ENCODE measurements at places on chromosomes 13 and 19.

- no peak for DNase-seq
Measured at GRCh38 chr19:58385891-58386575, 1.0 kb upstream of the RPS5 start.

GRCh38 chr13:32629313-32629712 lies 43.1 kb downstream of the PDS5B start:
- DNase-seq = no peak

GRCh38 chr19:11138601-11139300 lies 16.8 kb downstream of the SPC24 start:
- no peak for DNase-seq

- DNase-seq = no peak
Measured at GRCh38 chr19:50309396-50310125, 19.6 kb downstream of the KCNC3 start.

DNA sequence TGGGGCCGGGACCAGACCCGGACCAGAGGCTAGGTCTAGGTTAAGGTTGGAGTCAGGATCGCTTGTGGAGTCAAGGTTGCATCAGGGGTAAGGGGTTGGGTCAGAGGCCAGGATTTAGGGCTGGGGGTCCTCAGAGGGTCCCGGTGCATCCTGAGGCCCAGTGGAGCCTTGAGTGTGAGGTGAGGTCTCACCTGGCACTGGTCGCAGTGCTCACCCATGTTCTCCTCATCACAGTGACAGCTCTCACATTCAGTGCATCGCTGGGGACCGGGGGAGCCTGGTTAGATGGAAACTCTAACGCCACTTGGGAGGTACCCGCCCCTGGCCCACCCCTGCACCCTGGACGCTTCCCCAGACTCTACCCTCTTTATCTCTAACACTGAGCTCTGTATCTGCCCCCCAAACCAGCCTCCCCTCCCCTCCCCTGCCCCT lies 3.1 kb downstream of the HRC start:
- no peak for DNase-seq

GRCh38 chr19:39546599-39546998 lies 6.6 kb upstream of the EID2 start:
- no peak for DNase-seq

DNA sequence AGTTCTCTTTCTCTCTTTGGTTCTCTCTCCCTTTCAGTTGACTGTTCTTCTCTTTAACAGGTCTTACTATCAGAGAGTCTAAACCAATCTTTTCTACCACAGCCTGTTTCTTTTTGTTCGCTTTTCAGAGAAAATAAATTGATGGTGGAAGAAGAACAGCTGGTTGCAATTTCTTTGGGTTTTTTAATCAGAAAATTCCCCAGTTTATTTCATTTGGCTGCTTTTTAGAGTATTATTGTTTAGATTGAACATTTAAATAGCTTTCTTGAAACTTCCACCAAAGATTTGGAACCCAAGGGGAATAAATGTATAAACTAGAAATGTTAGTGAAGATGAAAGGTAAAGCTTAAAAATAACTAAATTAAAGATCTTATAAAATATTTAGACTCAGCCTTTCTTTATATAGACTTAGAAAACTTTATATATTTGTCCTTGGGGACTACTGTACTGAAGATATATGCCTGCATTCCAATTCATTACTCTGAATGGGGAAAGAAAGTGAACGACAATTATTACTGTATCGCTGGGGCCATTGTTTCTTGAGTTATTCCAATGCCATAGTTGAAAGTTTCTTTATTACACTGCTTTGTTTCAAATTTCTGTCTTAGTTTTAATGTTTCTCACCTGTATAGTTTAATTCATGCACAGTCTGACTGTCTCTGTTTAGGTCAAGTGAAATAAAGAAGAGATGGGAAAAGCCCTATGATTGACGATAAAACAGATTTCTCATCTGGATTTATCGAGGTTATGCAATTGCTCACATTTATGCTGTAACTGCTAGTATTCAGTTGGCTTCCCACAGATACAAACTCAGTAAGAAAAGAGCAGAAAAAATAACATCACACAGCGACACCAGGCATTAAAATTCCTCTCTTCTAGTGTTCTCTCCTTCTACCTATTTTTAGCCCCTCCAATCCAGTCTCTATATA lies 169.4 kb upstream of the CSNK1A1L start:
- no peak for DNase-seq

DNA sequence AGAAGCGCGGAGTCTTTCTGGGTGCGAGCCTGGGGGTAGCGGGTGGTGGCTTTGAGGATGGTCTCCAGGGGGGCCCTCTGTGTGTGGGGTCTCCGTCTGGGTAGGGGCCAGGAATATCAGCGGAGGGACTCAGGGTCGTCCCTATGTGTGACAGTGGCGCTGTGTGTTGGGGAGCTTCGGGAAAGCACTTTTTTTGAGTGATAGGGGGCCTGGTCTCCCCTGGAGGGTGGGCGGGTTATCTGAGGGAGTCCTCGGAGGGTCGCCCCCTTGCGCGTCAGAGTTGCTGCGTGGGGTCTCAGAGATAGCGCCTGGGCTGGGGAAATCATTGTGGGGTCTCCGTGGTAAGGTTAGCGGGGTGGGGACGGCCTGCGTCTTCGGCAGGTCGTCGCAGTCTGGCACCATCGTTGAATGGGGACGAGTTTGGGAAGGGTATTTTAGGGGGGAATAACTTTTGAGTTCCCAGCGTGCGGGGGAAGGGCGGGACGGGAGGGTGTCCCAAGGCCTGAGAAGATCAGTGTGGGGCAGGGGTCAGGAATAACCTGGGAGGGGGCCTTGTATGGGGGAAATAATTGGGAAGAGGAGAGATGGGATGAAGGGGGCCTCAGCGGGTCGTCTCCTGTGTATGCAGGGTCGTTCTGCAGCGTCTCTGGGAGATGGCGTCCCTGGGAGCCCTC lies 857 bp downstream of the IER2 start:
- DNase-seq = peak; percentile 41

- DNase-seq = no peak
Measured at GRCh38 chr19:44580366-44580895, 32.9 kb upstream of the IGSF23 start.

DNA sequence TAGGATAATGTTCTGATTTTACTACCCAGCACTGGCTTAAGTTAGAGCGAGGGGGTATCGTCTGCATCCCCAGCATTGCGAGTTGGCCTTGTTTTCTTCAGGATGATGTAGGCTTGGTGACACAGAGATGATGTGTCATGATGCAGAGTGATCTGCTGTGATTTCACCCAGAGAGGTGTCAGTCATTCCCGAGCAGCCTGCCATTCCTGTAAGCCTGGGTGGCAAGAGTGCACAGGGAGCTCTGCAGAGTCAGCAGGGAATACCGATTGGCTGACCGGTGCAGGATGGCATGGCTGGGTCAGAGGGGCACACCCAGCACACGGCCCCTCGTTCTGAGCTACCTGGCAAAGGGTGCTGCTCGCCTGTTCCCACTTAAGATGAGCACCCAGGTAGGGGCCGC lies 15.8 kb upstream of the GJB6 start:
- DNase-seq = no peak

DNA sequence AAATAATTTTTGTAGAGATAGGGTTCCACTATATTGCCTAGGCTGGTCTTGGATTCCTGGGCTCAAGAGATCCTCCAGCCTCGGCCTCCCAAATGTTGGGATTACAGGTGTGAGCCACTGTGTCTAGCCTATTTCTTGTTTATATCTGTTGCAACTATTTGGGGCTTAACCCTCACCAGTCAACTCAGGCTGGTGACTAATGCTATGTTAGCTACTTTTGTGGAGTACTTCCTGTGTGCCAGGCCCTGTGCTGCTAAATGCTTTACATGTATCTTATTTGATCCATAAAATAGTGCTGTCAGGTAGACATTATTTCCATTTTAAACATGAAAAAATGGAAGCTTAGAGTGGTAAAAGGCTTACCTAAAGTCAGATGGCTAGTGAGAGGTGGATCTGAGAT lies 13.8 kb downstream of the CEACAM1 start:
- no peak for DNase-seq

- DNase-seq = no peak
Measured at GRCh38 chr13:99313501-99313900, 6.3 kb upstream of the GPR183 start.

DNA sequence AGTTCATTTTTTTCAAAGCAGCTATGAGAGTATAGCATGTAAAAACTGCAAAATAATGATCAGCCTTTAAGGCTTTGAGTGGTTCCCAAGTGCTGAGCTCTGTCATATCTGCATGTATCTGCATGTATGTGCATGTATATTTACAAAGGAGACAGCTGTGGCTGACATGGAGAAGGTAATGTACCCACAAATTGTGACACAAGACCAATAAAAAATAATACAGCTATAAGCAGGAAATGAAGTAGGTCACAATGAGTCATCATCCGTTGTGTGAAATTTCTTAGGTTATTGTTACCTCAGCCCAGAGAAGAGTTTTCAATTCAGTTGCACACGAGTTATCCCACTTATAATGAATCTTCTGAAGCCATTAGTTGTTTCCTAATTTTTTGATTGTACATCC lies 60.9 kb upstream of the MED4 start:
- DNase-seq = peak; percentile 81

DNA sequence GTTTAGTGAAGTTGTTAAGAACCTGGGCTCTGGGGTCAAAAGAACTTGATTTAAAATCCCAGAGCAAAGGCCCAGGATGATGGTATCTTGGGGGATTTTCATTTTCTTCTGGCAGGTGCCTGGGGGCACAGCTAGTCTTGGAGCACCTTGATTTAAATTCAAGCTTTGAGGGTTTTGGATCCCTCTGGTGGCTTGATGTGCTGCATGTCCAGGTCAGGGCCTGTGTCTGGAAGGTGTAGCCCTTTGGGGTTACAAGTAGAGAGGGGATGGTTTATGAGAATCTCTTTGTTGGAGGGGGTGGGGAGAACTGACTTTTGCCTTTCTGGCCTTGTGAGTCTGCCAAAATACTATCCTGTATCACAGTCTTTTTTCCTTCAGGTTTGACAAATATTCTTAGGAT lies 55.8 kb downstream of the AKAP11 start:
- DNase-seq = no peak

- DNase-seq = no peak
Measured at GRCh38 chr13:40615619-40616018, 50.8 kb downstream of the FOXO1 start.

DNA sequence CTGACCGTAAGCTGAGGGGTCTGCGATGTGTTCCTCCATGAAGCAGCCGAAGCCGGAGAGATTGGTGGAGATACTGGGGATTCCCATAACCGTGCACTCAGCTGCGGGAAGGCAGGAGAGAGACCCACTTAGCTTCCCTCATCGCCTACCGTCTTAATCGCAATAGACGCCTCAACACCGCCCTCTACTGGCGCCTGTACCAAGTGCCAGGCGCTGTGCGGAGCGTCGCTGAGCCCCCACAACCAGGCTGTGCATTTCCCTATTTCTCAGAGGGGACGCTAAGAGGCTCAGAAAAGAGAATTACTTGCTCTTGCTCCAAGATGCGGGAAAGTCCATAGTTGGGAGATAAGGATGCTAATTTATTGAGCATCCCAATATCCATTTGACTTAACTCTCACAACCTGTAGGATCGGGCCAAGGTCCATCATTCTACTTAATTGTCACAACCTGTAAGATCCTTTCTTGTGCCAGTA lies 5.8 kb downstream of the FTL start:
- peak; percentile 79 for DNase-seq

- DNase-seq = no peak
Measured at GRCh38 chr13:32751340-32751739, 165.1 kb downstream of the PDS5B start.

- peak; percentile 10 for DNase-seq
Measured at GRCh38 chr19:48393559-48394330, at the start of gene GRIN2D. Gene GRIN2D, plus strand, starts transcription at chr19:48393668. Its CDS starts 4,725 bp downstream, at chr19:48398393.

DNA sequence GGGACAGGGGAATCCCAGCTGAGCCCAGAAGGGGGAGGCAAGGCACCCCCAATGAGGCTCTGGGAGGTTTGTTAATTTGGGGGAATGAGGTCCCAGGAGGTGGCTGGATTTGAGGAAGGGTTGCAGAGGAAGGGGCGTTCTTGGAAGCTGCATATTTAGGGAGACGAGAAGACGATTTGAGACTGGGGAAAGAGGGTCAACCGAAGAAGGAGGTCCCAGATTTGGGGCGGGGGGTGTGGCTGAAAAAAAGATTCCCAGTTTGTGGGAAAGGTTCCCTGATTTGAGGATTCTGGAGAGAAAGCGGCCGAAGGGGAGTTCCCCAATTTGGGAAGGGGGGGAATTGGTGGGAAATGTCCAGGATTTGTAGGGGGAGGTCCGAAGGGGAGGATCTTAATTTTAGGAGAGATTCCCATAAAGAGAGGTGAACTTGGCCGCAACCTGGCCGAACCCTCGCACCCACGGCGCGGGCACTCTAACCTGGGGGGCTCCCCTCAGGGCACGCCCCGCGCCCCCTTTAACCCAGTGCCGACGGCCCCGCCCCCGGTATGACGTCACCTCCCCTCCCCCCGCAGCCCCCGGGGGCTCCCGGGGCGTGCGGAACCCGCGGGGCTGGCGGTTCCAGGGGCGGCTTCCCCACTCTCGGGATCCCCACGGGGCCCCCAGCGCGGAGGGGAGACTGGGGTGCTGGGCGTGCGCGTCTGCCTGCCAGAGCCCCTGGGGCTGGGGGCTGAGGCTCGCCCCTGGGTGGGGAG lies 1.2 kb downstream of the PTPRS start:
- DNase-seq = no peak

DNA sequence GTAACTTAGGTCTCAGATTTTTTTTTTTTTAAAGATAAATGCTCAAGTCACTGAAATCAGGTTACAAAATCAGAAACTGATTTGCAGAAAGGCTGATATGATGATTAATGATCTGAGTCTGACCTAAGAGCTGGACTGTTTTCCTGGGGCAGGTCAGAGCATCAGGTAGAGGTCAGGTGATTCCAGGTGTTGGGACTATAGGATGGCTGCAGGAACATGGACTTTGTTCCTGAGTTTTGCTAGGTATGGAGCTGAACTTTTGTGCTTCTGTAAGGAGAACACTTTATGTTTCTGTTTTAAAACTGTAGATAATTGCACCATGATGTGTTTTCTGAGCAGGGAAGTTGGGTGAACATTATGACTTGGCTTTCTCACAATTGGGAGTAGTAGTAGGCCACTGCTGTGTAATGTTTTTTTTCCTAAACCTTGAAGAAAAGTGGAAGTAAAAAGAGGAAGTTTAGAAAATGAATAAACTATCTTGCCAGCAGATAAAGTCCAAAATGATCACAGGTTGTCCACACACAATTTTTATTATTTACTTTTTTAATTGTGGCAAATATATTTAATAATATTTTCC lies 297.2 kb downstream of the DCT start:
- no peak for DNase-seq

DNA sequence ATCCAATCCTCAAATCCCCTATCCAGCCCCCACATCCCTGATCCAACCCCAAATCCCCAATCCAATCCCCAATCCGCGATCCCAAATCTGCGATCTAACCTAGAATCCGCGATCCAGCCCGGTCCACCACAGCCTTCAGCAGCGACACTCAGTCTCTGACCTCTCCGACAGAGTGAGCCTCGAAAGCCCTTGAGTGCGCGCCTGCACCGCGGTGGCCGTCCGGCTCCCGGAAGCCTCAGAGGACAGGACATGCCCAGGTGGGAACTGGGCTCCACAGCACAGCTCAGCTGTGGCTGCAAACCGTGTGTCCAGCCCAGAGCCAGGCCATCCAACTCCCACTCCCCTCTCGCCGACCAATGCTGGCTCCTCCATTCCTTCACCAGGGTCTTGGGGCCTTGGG lies 48.8 kb upstream of the C1QTNF9B start:
- no peak for DNase-seq
